NB4 (cell line): ENCODE measurements at places on chromosomes 3 and 15.

DNA sequence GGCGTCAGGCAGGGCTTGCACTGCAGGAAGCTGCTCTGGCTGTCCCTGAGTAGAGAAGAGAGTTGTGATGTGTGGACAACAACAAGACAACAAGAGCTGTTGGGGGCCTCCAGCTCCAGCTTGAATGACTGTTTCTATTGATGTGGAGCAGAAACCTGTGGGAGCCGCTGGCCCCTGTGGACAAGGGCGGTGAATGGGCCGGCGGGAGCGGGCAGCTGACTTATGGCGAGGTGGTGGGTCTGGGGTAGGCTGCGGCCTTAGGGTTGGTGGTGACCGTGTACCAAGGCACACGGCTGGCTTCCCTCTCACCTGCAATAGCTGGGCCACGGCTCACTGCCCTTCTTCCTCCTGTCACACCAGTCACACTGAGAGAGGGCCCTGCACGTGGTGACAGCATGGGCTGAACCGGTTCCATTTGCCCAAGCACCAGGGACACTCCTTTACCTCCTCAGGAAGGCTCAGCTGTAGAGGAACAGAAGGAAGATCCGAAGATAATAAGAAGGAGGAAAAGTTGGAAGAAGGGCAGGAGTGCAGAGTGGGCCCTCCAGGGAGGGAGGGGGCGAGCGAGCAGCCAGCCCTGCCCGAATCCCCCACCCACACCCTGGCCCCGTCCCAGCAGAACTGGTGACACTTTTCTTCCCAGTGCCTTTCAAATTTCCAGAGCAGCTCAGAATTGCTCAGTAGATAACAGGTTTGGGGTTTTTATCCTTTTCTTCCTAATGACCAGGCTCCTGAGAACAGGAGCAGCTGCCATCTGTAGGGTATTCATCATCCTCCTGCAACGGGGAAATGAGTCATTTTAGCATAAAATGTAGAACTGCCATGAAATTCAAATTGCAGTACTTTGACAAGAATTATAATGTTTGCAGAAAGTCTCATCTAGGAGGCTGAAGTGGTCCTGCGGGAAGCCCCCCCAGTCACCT lies 136.9 kb downstream of the TJP1 start:
- no peak for DNase-seq

- no peak for DNase-seq
These were observed 23.8 kb downstream of the WDR53 start for GRCh38 chr3:196544491-196544992.

GRCh38 chr3:138732456-138732855 lies 102.3 kb downstream of the PIK3CB start:
- peak; percentile 26 for DNase-seq

DNA sequence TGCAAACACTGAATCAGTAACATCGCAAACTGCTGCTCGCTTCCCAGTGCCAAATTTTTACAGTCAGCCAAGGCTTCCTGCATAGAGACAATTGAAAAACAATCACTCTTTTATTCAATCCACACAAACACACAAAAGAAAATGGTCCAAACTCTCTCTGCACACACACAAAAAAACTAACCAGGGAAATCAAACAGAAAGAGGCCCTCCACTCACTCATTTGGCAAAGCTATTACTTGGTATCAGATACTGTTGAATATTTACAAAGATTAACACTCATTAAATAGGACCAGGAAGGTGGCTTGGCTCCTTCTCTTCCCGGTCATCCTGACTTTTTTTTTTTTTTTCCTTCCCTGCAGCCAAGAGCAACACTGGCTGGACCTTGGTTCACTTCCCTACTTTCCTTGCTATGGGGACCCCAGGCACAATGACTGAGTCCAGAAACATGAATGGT lies 62.4 kb upstream of the SPATA12 start:
- DNase-seq = no peak

DNA sequence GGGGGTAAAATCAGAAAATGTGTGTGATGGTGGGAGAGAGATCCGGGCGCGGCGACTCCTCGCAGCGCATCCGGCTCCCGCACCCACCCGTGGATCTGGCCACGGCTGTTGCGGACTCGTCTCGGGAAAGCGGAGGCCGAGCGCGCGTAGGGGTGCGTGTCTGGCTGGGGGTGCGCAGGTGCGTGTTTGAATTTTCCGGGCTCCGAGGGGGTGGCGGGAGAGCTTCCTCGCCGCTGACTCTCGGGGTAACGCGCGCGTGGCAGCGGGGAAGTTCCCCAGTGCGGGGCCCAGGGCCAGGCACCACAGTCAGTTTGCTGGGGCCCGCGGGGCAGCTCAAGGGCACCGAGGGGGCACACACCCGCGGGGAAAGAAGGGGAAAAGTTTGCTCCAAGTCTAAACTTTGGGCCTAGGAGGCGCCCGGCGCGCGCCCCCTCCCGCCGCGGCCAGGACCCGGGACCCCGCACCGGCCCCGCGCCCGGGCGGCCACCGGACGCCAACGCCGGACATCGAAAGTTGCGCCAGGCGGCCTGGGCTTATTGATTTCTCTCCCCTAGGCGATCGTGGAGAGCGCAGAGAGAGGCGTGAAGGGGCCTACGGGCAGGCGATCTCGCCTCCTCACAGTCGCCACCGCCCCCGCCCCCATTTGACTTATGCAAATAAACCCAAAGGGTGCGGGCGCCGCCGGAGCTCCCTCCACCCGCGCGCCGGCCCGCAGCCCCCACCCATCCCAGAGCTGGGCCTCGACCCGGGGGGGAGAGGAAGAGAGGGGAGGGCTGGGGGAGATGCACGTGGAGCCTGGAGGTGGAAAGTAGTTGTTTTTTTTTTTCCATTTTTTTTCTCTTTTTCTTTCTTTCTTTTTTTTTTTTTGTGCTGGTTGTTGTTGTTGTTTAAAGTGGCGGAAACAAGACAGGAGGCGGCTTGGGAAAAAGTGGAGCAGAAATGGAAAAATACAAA lies 639 bp downstream of the FOXP1 start:
- peak; percentile 92 for DNase-seq

- DNase-seq = no peak
These were observed 297 bp downstream of the PRC1 start for GRCh38 chr15:90994059-90994416.

GRCh38 chr15:33149919-33150318 lies 44.6 kb downstream of the FMN1 start:
- no peak for DNase-seq

GRCh38 chr3:111333642-111334041 lies 208.4 kb upstream of the CD96 start:
- no peak for DNase-seq

DNA sequence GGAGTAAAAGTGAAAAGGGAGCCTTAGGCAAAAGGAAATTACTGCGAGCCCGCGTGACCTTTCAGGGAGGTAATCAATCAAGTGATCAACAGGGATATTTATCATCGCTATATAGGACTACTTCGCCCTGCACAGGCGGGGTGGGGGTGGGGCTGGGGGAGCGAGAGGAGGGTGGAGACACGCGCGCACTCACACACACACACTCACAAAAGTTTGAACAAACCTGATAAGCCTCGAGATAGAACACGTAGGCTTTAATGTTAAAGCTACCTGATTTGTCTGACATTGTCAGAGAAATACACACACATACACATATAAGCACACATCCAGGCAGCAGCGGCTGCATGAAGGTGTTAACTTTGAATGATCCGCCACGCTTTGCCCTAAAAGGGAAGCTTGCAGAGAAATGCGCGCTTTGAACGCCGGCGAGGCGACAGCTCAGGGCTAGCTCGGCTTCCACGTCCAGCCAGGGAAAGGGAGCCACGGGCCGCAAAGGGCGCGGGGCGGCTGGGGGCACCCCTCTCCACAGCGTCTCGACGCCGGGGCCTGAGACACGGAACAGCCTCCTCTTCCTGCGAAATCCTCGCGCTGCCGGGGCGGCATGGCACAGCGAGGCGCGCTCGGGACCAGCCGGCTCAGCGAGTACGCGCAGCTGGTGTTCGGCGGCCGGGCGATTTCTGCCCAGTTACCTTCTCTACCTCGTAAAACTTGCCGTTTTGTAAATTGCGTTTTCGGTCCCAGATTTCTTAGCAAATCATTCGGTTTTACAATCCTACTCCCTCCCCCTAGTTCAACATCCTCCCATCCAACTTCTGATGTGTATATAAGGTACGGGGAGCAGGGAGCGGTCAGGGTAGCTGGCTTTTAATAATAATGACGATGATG lies 4.8 kb upstream of the MECOM start:
- DNase-seq = no peak

DNA sequence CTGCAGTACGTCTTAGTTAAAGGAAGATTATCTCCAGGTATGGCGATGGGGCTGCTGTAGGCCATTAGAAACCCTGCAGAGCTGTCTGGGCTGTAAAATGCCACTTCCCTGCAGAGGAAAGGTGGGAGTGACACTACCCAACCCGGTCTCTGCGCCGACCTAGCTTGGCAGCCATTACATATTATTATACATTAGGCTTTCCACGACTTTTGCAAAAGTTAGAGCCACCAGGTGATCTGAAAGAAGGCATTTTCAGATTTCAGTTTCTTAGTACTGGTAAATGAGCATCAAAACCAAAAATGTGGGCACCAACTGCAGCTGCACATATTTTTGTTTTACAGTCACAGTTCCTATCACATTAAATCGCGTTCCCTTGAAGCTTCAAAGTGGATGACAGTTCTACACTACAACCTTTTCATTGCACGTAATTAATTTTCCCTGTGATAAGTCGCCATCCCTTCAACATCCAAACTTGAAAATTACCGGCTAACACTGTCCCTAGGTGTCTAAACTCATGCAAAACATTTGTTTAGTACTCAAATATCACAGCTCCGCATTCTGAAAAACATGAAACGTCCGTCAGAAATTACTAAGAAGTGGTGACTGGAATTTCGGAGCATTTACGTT lies 81.4 kb upstream of the CHD2 start:
- DNase-seq = no peak

GRCh38 chr15:80321853-80322252 lies 69.8 kb upstream of the CTXND1 start:
- DNase-seq = no peak

- DNase-seq = no peak
These were observed 22.9 kb upstream of the TPM1 start for GRCh38 chr15:63019511-63020109.

DNA sequence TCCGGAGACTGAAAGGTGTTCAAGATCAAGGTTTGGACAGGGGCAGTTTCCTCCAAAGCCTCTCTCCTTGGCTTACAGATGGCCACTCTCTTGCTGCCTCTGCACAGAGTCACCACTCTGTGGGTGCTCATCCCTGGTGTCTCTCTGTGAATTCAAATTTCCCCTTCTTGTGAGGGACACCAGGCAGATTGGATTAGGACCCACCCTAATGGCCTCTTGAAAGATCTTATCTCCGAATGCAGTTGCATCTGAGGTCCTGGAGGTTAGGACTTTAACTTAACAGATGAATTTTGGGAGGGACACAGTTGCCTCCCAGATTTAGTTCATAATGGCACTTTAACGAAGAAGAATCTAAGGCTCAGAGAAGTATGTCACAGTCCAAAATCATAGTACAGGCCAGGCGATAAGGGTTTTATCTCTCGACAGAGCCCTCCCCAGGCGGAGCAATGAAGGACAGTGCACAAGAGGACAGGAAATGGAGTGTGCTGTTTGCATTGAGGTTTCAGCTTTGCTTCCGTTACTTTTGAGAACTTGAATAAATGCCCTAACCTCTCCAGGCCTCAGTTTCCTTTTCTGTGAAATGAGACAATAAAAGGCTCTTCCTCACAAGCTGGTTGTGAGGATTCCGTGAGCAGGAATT lies 38.9 kb upstream of the KIF23 start:
- DNase-seq = no peak

DNA sequence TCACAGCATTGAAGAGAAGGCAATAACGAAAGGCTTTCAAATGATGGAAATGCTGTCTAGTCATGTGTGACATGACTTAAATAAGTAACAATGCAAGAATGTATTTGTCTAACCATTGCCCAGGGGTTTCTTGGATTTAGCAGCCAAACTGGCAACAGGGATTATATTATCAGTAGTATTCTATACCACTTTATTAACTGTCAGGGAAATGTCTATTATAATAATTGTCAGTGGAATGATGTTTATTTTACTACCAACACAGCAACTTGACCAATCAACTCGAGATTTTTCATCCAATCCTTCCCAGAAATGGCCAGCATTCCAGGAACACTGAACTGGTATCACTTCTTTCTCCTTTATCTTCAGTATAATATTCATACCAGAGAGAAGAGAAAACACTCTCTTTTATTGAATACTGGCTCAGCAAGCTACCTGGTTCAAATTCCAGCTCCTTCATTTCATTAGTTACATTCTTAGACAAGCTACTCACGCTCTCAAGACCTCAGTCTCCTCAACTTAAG lies 66.2 kb downstream of the FOXP1 start:
- DNase-seq = no peak

- no peak for DNase-seq
These were observed 19.8 kb upstream of the ACOX2 start for GRCh38 chr3:58556761-58557221.

DNA sequence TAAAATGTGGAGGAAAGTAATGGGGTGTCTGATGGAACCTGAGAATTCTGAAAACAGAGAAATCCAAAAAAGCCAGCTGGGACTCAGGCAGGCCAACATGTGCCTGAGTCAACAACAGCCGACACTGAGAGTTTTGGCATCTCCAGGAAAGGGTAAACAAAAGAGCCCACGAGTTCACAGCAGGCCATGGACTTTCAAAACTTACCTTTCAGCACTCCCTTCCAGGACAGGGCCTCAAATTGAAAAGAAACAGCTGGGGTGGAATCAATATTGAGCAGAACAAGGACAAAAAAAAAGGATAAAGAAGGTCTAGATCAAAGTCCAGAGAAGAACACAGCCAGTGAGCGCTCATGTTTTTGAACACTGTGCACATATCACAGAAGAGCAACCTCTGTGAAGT lies 735.4 kb upstream of the GRM7 start:
- DNase-seq = no peak

GRCh38 chr3:109445210-109445609 lies 107.9 kb upstream of the DPPA4 start:
- DNase-seq = no peak

- no peak for DNase-seq
These were observed 82.4 kb downstream of the RTP4 start for GRCh38 chr3:187450431-187451190.

GRCh38 chr3:16604887-16605602 lies at the start of gene DAZL:
DAZL (minus strand) TSS chr3:16605423; CDS start chr3:16605205, 218 bp downstream.
- no peak for DNase-seq
